T-helper 2 cell (primary cell): ENCODE measurements at places on chromosomes 13 and 19.

GRCh38 chr13:110564472-110564985, 3.0 kb upstream of the RAB20 start:
- no peak for DNase-seq

DNA sequence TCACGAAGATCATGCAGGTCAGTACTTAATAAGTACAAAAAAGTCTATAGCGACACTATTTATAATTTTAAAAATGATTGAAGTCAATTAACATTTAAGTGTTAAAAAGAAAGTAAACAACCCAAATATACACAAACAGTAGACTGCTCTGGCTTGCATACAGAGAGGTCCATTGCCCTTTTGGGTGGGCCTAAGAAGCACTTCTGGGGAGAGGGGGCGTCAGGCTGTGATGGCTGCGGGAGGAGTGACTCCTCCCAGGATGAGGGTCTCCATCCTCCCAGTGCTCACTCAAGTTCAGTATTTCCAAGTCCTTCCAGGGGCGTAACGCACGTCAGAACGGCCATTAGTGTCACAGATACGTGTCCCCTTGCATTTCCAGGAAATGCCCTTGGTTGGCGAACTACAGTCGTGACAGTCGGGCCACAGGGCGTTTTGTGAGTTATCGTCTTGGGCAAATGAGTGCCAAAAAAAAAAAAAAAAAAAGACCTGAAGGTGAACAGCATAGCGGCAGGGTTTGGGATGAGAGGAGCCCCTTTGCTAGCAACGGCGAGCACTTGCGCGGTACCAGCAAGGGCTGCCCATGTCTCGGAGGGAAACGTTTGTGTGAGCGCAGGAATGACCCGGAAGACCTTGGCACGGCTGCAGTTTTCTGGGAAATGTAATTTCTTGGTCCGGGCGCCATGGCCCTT, at the start of gene SCGB2B2:
SCGB2B2 (minus strand) TSS at position 463 of the 689 bp plus-strand sequence. CDS start 82,596 bp downstream, outside the sequence.
- peak; percentile 65 for DNase-seq

DNA sequence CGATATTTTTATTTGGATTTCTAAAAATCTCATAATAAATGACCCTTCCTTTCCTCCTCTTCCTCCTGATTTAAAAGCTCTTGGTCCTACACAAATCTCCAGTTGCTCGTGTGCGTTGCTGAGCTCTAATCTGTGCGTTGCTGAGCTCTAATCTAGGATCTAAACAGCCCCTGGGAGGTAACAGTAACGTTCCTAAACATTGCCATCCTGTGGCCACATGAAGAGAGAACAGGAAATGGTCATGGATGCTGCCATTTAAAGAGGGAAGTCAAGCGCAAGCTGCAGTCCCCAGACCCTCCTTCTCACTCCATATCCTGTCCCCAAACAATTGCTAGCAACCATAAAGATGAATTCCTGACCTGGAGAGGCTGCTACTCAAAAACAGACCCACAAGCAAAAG, 170.8 kb downstream of the NUFIP1 start:
- no peak for DNase-seq

DNA sequence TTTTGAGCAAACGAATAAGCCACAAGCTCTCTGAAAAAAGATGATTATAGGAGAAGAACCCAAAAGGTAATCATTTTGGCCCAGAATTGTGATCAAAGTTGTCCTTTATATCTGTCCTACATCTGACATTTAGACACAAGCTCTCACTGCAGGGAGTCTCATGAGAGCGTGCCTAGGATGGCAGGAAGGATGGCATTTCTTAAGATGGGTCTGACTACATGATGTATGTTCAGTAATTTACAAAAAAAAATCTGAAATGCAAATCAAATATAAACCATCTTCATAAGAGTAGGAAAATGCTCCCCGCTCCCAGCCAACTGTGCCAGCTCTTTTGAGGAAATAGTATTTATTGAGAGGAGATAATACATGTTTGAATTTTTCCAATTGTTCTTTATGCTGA, 81.0 kb upstream of the MBNL2 start:
- DNase-seq = no peak

DNA sequence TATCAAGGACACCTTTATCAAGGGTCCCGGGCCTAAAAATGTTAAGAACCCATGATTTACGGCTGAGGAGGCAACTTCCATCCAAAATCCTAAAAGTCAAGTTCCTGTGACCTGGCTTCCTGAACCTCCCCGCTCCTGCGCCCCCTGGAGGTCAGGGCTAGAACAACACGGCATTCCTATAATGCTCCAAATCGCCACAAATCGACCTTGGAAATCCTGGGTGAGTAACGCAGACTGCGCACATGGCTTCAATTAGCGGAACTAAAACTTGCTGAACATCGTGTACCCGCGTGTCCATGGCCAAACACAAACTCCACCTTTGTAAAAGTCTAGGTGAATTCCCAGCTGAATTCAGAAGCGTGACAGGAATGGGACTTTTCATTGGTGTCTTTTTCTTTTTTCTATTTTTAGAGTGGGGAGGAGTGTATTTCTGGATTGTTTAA, 4.3 kb upstream of the C5AR1 start:
- peak; percentile 38 for DNase-seq

DNA sequence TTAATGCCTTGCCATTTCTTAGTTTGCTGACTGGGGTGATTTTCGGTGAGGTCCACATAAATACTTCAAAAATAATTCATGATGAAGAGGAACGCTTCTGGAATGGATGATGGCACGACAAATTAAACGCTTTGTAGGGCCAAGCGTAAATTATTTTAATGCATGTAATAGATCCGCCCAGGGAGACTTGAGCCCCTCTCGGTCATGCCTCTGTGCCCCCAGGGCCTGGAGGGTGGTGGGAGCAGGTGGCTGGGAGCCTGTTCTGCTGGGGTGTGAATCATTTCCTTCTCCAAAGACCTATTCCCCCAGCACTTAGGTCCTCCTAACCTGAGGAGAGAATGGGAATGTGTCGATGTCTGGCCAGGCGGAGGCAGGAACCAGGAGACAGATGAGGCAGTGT, 350.6 kb downstream of the ZNF536 start:
- no peak for DNase-seq

GRCh38 chr13:73767747-73768315, 366.4 kb downstream of the KLF12 start:
- peak; percentile 34 for DNase-seq

DNA sequence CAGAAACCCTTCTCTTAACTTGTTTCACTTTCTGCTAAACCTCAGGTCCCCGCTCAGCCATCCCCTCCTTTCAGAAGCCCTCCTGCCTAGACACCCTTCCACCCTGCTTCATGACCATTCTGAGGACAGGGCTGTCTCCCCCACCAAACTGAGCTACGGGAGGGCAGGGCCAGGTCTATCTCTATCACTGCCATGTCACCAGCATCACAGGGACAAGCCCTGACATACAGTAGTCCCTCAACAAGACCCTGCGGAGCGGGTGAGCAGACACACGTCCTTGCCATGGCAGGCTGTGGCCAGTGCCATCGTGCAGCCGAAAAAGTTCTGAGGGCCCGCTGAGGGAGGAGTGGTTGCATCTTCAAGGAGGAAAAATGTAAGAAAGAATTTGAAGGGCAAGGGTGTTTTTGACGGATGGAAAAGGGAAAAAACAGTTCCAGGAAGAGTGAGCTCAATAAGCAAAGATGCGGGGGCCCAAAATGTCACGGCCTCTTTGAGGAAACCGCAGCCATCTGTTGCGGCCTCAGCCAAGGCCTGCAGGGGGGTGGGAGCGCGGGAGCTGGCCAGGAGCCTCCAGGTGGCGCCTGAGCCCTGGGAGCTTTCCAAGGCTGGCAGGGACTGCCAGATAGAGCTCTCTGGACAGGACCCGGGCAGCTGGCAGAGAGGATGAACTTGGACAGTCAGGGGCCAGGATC, 8.1 kb downstream of the PTGIR start:
- no peak for DNase-seq

GRCh38 chr13:35349673-35350278, 126.7 kb downstream of the MAB21L1 start:
- DNase-seq = no peak

GRCh38 chr19:56372281-56372680, 21.1 kb downstream of the ZNF582 start:
- DNase-seq = no peak

DNA sequence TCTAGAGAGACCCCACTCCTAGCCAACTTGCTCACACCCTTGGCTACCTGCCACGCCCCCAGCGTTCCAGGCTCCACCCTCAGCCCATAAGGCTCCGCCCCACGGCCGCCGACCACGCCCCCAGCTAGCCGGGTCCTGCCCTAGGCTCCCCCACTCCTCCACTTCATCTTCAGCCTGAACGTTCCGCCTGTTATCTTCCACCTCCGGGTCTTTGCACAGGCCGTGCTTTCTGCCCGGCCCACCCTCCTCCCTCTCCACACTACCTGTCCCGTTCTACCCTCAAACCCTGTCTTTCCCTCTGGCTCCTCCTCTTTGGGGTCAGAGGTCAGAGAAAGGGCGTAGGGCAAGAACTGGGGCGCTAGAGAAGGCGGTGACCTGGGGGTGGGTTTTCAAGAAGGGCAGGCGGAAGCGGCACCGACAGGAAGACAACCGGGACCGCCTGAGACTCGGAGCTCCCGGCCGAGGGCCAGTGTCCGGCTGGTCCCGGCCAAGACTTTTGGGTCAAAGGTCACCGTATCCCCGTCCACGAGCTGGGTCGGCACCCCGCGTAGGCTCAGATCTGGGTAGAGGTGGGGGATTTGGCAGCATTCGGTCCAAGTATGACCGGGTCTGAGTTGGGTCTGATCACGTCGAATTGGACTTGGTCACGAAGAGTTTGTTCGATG, 2.2 kb downstream of the PDE4C start:
- DNase-seq = no peak

- DNase-seq = peak; percentile 49
Measured at GRCh38 chr19:920051-920864, 3.1 kb downstream of the KISS1R start.

DNA sequence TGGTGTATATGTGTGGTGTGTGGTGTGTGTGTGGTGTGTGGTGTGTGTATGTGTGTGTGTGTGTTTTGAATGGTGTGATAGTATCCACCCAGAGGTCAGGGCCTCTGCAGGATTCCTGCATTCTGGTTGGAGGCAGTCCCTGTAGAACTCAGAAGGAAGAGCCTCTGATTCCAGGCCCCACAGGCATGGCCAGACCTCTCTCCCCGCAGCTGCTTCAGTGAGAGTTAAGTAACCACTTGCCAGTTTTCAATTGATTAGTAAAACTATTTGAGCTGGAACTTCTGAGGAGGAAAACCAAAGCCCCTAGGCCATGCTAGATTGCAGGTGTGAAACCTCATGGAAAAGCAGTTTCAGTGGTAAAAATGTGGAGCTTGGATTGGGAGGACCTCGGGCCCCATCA, 2.1 kb downstream of the ATP12A start:
- no peak for DNase-seq

- DNase-seq = no peak
Measured at GRCh38 chr19:43455321-43456113, 9.9 kb downstream of the LYPD3 start.

DNA sequence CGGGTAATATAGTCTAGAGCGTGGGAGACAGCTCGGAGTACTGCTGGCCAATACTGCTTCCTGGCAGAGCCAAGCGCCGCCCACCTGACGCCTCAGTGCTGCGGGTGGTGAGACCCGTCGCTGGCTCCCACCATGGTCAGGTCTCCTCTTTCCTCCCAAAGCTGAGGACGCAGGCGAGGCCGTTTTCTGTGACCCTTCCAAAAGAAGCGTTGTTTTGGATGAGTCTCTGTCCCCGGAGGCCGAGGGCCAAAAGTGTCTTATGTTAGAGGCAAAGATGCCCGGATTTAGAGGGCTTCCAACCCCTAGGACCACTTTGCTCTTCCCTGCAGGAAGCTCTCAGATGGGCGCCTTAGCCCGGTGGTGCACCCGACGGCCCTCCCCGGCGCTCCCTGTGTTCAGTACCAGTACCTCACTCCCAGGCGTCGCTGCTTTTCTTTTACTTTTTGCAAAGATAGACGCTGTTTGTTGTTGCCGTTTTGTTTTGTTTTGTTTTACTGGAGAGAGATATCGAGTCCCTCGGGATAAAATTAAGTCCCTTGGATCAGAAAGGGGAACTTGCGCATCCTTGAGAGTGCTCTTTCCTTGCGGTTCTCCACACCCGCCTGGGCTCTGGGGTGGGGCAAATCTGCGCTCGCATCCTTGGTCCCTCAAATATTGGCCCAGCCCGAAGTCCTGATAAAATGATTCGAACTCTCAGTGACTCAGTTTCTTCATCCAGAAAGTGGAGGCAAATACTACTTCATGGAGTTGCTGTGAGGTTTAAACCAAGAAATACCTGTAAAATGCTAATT, 7.0 kb downstream of the PDX1 start:
- DNase-seq = no peak

- no peak for DNase-seq
Measured at GRCh38 chr13:24506698-24507335, 5.8 kb downstream of the PARP4 start.

DNA sequence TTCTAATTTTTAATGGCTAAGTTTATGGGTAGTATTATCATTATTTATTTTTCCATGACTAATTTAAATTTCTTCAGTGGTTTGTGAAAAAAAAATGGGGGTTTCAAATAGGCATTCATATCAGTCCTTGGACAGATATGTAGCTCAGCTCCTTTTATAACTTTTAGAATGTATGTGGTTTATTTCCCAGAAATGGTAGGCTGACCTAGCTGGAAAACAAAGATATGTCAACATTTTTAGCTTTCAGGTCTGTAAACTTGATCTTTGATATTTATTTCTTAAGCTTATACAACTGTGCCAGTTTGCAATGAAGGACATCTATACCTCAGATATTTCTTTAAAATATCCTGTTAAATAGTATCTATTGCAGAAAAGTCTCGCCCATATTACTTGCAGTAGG, 1815.5 kb downstream of the SLITRK5 start:
- no peak for DNase-seq

DNA sequence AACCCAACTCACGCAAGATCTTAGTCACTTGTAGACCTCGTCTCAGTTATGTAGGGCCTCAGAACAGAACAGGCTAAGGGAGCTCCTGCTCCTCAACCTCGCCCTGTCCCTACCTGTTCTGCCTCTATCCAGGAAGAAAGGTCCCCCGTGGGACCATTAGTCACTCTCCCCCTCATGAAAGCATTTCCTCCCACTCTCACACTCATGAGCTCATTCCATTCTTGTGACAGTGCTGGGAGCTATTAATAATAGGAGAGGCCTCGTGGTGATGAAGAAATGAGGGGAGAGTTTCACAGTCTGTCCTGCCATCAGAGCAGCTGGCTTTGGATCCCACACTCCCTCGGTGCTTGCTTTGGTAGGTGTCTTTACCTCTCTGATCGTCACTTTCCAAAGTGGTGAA, 10.2 kb downstream of the PPP2R1A start:
- no peak for DNase-seq
